Left hindlimb (tissue), 1 donor: ENCODE measurements at places on chromosomes 13 and 19.
A peak's percentile ranks its signal among the peaks of the same experiment; 100 is the strongest.

GRCh38 chr19:47195434-47195833, 35.6 kb downstream of the BBC3 start:
- DNase-seq: no peak

DNA sequence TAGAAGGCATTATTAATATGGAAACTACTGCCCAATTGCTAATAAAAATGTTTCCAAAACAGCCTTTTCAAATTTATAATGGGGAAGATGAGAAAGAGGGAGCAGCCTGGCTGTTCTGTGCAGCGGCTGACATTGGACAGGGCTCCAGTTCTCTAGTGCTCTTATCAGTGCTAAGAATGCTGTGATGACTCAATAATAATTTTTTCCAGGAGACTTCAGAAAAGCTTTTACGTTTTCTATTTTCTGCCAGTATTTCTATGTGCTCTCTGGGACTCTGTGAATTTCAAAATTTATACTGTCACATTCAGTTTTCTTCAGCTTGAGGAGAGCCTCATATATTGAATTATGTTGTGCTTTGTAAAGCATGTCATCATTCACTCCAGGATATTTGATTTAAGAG, 209.6 kb downstream of the VWA8 start:
- no peak for DNase-seq

- DNase-seq: no peak
Observed at GRCh38 chr13:59533561-59534555, 629.9 kb downstream of the DIAPH3 start.

DNA sequence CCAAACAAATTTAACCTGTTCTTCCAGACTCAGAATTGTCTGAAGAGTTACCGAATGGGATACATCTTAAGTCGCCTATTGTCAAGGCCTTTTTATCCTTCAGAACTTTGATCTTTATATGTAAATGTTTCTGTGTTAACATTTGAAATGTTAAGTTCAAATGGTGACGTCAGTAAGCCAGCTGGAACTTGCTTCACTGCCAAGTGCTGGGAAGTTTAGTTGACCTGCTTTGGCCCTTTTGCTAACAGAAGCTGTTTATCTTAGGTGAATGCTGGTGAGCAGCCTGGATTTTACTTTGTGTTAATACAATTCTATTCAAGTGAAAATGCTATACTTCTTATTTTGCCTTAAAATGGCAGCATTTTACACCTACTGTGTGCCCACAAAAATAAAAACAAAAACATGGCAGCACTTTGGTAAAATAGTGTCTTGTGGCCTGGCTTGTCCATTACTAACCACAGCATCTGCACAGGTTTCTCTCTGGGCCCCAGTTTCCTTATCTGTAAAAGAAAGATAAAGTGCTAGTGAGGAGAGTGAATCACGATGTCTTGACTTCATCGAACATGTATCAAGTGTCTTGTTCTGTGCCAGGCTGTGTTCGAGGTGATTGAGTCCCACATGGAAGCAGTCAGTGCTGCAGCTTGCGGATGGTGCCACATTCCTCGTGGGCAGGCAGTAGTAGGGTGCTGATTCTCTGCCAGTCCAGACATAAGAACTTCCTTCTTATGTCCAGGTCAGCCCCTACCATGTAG, 2.2 kb downstream of the NAXD start:
- no peak for DNase-seq

DNA sequence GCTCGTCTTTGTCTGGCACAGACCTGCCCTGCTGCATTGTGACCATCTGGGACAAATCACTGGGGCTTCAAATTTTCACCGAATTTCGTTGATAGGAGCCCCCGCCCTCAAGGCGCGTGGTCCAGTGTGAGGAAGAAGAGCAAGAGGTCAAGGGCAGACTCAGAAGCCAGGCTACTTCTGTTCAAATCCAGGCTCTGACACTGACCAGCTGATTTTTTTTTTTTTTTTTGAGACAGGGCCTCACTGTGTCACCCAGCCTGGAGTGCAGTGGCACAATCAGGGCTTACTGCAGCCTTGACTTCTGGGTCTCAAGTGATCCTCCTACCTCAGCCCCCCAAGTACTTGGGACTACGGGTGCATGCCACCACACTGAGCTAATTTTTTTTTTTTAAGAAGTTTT, 7.2 kb downstream of the SYNGR4 start:
- no peak for DNase-seq

DNA sequence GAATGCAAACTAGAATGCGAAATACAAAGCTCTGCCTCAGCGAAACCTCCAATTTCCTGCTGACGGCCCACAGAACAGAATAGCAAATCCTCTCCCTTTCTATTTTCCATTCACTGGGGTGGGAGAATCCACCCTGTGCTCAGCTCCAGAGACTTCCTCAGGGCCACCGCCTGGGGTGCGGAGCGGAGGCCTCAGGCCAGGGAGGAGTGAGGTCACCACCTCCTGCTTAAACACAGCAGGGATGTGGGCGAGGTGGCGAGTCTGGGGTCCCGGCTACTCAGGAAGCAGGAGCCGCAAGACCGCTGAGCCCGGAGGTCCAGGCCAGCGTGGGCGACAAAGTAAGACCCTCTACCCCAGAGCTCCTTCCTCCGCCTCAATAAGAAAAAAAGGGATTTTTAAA, 666 bp upstream of the ZNF320 start:
- DNase-seq: peak; percentile 40

DNA sequence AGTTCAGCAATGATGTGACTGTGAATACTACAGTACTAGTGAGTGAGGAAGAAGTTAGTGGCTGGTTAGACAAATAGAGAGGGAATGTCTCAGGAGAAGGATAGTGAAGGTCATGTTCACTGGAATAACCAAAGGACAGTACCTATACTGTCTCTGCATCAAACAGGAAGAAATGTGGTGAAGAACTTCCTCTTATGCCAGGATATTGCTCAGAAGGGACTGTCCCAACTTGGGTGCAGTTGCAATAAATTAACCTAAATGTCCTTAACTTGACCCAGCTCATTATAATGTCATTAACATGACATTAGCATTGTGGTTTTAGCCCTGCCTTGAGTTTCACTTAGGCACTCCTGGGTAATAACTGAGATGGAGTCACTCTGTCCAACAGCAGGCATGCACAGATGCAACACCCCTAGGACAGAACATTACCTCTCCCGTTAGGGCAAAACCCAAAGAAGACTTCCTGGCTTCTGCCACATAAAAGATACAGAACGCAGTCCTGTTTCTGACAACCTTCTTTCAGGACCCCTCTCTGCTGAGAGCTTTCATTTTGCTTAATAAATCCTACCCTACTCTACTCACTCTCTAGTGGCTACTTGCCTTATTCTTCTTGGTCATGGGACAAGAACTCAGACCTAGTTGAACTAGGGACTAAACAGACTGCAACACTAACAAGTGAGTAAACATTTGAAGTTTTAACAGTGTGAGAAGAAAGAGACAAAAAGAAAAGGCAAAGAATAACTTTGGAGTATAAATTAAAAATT, 1591.6 kb upstream of the MIR17HG start:
- no peak for DNase-seq

DNA sequence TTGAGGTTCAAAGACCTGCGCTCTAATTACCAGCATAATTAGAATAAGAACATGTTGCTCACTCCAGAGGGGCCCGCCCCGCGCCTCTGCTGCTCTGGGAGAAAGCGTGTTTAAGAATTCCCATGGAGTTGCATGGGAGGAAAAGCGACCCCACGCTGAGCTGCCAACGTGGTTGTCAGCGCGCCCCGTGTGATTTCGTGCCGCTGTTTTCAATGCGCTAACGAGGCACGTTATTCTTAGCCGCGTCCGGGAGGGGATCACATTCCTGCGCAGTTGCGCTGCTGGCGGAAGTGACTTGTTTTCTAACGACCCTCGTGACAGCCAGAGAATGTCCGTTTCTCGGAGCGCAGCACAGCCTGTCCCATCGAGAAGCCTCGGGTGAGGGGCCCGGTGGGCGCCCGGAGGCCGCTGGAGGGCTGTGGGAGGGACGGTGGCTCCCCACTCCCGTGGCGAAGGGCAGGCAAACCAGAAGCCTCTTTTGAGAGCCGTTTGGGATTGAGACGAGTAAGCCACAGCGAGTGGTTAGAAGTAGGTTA, 173.8 kb upstream of the SOX1 start:
- DNase-seq: peak; percentile 65

DNA sequence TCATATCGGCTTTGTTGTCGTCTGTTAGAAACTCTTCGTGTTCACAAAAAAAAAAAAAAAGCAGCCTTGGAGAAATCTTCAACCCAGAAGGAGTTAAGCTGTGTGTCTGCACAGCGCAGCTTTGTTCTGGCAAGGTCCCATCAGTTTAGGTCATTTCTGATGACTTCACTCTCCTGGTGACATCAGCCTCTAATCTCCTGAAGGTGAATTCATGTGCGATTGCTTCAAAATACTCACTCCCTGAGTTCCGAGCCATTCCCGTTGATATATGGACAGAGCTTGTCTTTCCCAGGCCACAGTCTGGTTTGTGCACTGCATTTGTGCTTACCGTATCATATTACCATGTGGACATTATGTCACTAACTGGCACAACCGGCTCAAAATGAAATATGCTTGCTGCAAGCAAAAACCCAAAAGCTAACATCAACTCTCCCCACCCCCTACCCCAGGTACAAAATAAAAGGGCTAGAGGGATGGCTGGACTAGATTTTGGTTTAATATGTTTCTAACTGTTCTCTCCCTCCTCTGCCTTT, 342.4 kb downstream of the KCNRG start:
- peak; percentile 51 for DNase-seq

GRCh38 chr19:43934055-43934984, 762 bp downstream of the ZNF45 start:
- DNase-seq: no peak

- no peak for DNase-seq
Observed at GRCh38 chr19:48553676-48554384, 1.9 kb downstream of the SULT2B1 start.

DNA sequence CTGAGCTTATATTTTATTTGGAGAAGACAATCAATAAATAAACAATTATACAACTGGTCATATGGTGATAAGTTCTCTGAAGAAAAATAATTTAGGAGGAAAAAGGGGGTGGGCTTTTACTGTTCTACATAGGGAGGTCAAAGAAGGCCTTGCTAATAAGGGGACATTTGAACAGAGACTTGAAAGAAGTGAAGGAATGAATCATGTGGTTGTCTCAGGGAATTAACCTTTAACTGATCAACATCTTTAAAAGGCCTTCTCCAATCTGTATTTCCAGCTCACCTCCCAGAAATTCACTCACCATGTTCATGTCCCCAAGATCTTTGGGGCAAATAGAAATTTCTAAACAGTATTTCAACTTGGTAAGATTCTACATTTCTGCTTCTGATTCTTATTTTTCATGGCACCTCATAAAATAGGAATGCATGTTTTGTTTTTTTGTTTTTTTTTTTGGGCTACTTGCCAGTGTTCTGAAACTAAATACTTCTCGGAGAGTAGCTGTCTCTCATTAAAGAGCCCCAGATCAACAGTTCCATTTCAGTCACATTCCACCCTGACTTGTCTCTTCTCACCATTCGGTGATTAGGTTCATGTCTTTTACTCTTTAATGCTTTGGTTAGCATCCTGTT, 19.2 kb upstream of the LPAR6 start:
- no peak for DNase-seq

- DNase-seq: no peak
Observed at GRCh38 chr13:102441085-102441484, 39.2 kb upstream of the FGF14 start.

DNA sequence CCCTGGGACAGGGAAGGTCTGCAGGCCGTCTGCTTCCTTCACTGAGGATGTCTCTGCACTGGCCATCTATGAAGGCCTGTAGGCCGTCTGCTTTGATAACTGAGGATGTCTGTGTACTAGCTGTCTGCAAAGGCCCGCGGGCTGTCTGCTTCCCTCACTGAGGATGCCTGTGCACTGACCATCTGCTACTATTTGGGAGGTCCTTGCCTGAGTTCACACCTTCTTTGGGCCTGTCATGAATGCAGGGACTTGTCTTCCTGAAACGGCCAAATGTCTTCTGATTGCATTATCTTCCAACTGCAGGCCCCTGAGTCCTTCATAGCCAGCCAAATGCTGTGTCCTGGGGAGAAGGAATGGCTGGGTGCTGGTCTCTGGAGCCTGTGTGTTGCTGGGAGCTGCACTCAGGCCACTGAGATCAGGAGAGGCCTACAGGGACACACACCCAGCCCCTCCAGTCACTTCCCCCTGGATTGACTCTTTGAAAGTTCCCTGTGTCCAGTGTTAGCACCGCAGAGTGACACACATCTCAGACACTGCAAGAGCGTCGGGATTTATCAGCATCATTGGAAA, 72.9 kb downstream of the TEX29 start:
- no peak for DNase-seq

DNA sequence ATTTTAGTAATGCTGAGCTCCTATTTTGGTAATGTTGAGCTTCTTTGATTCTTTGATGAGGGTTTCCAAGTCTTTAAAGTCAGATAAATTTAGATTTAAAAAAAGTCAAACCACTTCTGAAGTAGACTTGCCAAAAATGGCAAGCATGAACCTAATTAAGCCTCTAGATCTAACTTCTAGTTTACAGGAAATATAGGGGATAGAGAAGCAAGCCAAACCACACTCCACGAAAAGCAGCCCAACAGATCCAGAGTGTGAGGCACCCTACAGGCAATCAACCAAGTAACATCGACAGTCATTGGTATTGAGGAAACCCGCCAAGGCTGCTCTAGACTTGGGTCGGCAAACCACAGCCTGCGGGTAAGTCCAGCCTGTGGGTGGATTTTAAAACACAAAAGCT, 3.7 kb downstream of the GGACT start:
- peak; percentile 38 for DNase-seq

DNA sequence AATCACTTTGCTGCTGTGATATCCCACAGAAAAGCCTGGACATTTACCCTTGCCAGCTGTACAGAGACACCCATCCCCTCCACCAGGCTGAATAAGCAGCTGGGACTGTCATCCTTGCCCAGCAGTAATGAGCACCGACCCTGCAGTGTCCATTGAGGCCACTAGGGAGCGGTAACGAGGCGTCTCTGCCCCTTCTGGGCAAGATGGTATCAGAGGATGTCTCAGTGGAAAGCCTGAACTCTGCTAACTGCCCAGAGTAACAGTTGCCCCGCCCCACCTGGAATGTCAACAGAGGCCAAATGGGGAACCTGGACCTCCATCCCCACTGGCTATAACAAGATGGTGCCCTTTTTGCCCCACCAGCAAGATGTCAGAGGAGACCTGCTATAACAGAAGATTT, 22.8 kb upstream of the CEACAM20 start:
- no peak for DNase-seq

DNA sequence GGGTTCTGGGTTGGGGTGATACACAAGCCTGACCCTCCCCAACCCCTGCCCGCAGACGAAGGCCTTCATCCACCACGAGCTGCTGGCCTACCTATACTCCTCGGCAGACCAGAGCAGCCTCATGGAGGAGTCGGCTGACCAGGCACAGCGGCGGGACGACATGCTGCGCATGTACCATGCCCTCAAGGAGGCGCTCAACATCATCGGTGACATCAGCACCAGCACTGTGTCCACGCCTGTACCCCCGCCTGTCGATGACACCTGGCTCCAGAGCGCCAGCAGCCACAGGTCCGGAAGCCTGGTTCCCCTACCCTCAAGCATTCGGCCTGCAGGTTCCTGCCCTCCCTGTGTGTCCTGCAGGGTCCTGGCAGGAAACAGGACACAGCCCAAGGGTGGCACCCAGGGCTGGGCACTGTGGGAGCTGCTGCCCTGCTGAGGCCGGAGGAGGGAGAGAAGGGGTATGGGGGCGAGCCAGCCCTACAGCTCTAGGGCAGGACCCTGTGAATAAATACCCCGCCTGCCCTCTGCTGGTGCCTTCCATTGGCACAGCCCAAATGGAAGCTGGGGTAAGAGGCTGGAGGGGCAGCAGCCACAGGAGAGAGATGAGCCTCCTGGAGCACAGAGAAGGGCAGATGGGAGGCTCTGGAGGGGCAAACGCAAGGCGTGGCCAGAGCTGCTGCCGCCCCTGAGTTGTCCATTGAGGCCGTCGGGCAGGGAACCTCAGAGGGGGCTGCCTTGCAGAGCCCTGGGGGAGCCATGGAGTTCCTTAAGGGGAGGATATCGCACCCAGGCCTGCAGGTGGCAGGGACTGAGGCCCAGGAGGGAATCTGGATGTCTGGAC, 6.8 kb downstream of the TMED1 start:
- DNase-seq: no peak
